CD8-positive, alpha-beta memory T cell (primary cell): ENCODE measurements at places on chromosomes 5 and 9. TPM values are rescaled to one million over a fixed set of nuclear protein-coding genes. Genes with fewer than 3 reads are reported as not detected.

- no peaks in the 10 kb centered on the region for H3K27me3 ChIP-seq
- no peak overlapping the region for H3K4me3 ChIP-seq
- no peak overlapping the region for H3K27ac ChIP-seq
- no peaks in the 10 kb centered on the region for H3K36me3 ChIP-seq
Observed at GRCh38 chr5:38803246-38803645, 42.6 kb upstream of the OSMR start.

The CDKN2A gene
- 3.9 TPM for total RNA-seq

- no peaks in the 10 kb centered on the region for H3K36me3 ChIP-seq
- no peak overlapping the region for H3K4me3 ChIP-seq
- H3K27me3 ChIP-seq, result no peaks in the 10 kb centered on the region
- no peak overlapping the region for H3K27ac ChIP-seq
- H3K4me1 ChIP-seq, result peaks cover 80% of the 10 kb centered on the region
Observed at GRCh38 chr5:68258531-68258930, 43.0 kb downstream of the PIK3R1 start.

GRCh38 chr5:5995819-5996218, 382.5 kb downstream of the MED10 start:
- H3K4me3 ChIP-seq, result no peak overlapping the region
- H3K36me3 ChIP-seq, result no peaks in the 10 kb centered on the region
- H3K27ac ChIP-seq, result no peak overlapping the region
- no peaks in the 10 kb centered on the region for H3K27me3 ChIP-seq
- H3K4me1 ChIP-seq, result no peaks in the 10 kb centered on the region
- DNase-seq, result no peak

- H3K27me3 ChIP-seq, result no peaks in the 10 kb centered on the region
- no peak for DNase-seq
- H3K4me3 ChIP-seq, result no peak overlapping the region
- H3K4me1 ChIP-seq, result no peaks in the 10 kb centered on the region
- no peaks in the 10 kb centered on the region for H3K36me3 ChIP-seq
- no peak overlapping the region for H3K27ac ChIP-seq
Observed at GRCh38 chr5:59282726-59283125, 610.8 kb downstream of the PDE4D start.

GRCh38 chr9:71769175-71770161, 1.2 kb upstream of the CEMIP2 start:
- no peaks in the 10 kb centered on the region for H3K36me3 ChIP-seq
- H3K27ac ChIP-seq, result peak overlapping the region; percentile 84
- peak overlapping the region; percentile 98 for H3K4me3 ChIP-seq

DNA sequence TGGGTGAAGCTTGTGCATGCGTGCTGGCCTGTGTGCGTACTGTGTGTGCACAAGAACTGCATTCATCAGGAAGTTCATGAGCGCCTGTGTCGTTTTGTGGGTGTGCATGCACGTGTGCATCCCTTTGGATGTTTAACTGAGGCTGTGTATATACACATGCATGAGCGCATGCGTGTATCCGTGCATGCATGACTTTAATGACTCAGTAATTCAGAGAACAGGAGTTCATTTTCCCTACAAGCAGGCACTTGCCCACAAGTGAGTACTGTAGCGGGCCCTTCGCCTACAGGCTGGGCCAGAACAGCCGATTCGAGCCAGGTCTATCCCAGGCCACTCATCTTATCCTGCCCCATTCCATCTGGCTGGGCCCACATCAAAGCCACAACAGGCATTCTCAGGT, 29.8 kb downstream of the CORO2A start:
- H3K4me1 ChIP-seq, result peaks cover 15% of the 10 kb centered on the region
- no peaks in the 10 kb centered on the region for H3K27me3 ChIP-seq
- DNase-seq, result no peak
- H3K4me3 ChIP-seq, result no peak overlapping the region
- H3K36me3 ChIP-seq, result no peaks in the 10 kb centered on the region

- no peaks in the 10 kb centered on the region for H3K36me3 ChIP-seq
- peaks cover 38% of the 10 kb centered on the region for H3K4me1 ChIP-seq
- no peak for DNase-seq
- no peaks in the 10 kb centered on the region for H3K27me3 ChIP-seq
- no peak overlapping the region for H3K27ac ChIP-seq
Observed at GRCh38 chr9:129608561-129609481, 12.1 kb downstream of the C9orf50 start.

GRCh38 chr9:87280421-87280820, 217.2 kb upstream of the DAPK1 start:
- no peaks in the 10 kb centered on the region for H3K36me3 ChIP-seq
- H3K4me1 ChIP-seq, result peaks cover 18% of the 10 kb centered on the region
- H3K27ac ChIP-seq, result no peak overlapping the region
- no peaks in the 10 kb centered on the region for H3K27me3 ChIP-seq
- no peak for DNase-seq

DNA sequence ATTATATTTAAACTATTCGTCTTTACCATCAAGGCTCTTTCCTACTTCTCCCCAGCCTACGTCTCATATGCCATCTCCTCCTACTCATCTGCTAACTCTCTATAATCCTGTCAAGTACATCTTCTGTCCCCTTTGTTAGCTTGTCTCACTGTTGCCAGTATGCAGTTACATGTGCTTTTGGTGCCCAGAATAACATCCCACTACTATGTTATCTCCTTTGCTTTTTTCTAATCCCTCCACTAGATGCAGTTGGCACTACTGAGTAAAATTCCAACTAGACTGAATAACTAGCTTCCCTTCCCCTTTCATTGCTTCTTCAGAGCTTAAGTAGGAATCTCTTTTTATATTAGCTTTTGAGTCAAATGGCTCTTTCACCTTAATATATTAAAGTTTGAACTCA, 3.0 kb upstream of the ARRDC3 start:
- H3K36me3 ChIP-seq, result no peaks in the 10 kb centered on the region
- H3K27me3 ChIP-seq, result no peaks in the 10 kb centered on the region
- H3K4me1 ChIP-seq, result peaks cover 17% of the 10 kb centered on the region
- no peak overlapping the region for H3K4me3 ChIP-seq

- H3K27me3 ChIP-seq, result no peaks in the 10 kb centered on the region
- no peaks in the 10 kb centered on the region for H3K4me1 ChIP-seq
- no peaks in the 10 kb centered on the region for H3K36me3 ChIP-seq
- no peak for DNase-seq
Observed at GRCh38 chr5:131986161-131986912, 25.1 kb downstream of the ACSL6 start.

DNA sequence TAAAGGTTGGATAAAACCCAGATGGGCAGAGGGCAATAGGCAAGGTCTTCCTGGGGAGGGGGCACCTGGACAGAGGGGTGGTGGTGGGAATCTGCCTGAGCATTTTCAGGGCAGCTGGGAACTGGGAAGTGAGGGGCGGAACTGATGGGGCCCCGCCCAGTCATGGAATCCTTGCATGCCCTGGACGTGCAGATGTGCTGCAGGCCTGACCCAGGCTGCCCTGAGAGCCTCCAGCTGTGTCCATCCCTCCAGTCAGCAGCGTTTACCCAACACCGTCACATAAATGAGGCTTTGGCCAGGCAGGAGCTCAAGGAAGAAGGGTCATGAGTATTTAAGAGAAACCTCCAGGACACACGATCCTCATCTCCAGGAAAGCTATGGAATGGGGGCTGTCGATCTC, 70.3 kb downstream of the DAB2IP start:
- H3K36me3 ChIP-seq, result no peaks in the 10 kb centered on the region
- no peak for DNase-seq
- no peaks in the 10 kb centered on the region for H3K4me1 ChIP-seq
- no peaks in the 10 kb centered on the region for H3K27me3 ChIP-seq
- H3K4me3 ChIP-seq, result no peak overlapping the region
- H3K27ac ChIP-seq, result no peak overlapping the region

GRCh38 chr9:136430588-136431234, 8.9 kb downstream of the INPP5E start:
- no peaks in the 10 kb centered on the region for H3K4me1 ChIP-seq
- H3K36me3 ChIP-seq, result no peaks in the 10 kb centered on the region
- H3K4me3 ChIP-seq, result no peak overlapping the region
- H3K27me3 ChIP-seq, result no peaks in the 10 kb centered on the region
- no peak for DNase-seq
- H3K27ac ChIP-seq, result no peak overlapping the region

The SH3PXD2B gene
- total RNA-seq, result 0.09 TPM

The LTC4S gene
- 0.57 TPM for total RNA-seq
